Fibroblast of lung (primary cell): ENCODE measurements at places on chromosomes 1 and 21. TPM values are rescaled to one million over a fixed set of nuclear protein-coding genes. Genes with fewer than 3 reads are reported as not detected.

GRCh38 chr1:119794876-119795240 lies 16.4 kb downstream of the REG4 start:
- peak; percentile 69 for DNase-seq

DNA sequence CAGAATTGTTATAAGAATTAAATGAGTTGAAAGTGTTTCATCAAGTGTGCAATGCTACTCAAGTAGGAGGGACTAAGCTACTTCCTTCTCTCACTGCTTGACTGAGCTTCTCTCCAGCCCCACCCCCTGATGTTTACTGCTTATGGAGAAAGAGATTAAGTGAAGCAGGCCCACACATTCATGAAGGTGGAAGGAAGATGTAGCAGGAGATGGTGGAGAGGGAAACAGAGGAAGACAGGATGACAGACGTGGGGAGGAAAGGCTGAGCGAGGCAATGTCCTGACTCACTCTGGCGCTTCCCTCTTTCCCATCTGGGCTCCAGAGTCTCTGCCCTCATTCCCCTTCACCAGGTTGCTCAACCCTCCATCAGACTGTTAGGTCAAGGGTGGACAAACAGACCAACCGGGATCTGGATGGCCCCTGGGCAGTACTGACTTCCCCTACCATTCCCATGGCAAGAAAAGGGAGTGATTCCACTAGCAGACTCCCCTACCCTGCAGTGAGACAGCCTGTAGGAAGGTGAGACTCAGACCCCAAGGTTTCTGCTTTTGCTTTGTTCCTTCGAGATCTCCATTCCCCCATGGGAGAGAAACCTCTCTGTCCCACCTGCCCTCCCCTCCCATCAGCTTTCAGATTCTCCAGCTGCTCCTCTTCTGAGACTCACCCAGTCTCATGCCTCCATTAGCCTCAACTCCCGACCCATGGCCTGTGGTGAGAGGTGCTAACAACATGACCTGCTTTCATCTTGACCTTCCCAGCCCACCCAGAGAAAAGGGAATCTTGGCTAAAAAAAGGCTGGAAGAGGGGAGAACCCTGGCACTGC lies 3.1 kb upstream of the ARHGEF2 start:
- DNase-seq, result peak; percentile 78

DISP3 gene
- under 0.01 TPM in 1 of 2 replicates, not detected in the other for total RNA-seq

GRCh38 chr1:172977296-172978017 lies 73.3 kb downstream of the TNFSF18 start:
- DNase-seq, result peak; percentile 41

- DNase-seq, result no peak
Measured at GRCh38 chr1:245698860-245699259, 544.1 kb downstream of the KIF26B start.

FBXO44 gene
- 17.8 and 19.5 TPM in 2 replicates for total RNA-seq

GRCh38 chr1:22876359-22877111 lies 96.1 kb downstream of the LACTBL1 start:
- peak; percentile 44 for DNase-seq

TMEM69 gene
- 9.5 and 10.2 TPM in 2 replicates for total RNA-seq

TMPRSS2 gene
- total RNA-seq, result 0.17 and 0.26 TPM in 2 replicates

ZNF695 gene
- 1.0 and 2.6 TPM in 2 replicates for total RNA-seq

- peak; percentile 20 for DNase-seq
Measured at GRCh38 chr21:35540950-35541638, 492.0 kb upstream of the RUNX1 start.

DNA sequence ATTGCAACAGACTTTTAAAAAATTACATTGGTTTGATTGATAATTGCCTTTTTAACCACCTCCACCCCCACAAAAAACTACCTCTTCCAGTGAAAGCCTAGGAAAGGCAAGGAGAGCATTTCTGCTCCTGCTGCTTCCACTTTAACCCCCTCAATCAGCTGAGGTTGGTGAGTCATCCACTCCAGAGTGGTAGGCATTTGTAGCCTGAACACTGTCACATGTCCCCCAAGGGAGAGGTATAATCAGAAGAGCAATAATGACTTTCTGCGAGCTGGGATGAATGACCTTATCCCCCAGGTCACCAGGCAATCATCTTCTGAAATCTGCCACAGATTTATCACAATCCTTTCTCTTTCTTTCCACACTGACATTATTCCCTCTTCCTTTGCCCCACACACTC lies 126.6 kb upstream of the CAMK1G start:
- DNase-seq, result peak; percentile 31

ITLN1 gene
- under 0.01 TPM in 1 of 2 replicates, not detected in the other for total RNA-seq
